ENCODE measurements at places on chromosomes 16 and 17.

- peak; percentile 4 for DNase-seq
Observed at GRCh38 chr16:88527186-88527936, 42.8 kb upstream of the ZC3H18 start.

DNA sequence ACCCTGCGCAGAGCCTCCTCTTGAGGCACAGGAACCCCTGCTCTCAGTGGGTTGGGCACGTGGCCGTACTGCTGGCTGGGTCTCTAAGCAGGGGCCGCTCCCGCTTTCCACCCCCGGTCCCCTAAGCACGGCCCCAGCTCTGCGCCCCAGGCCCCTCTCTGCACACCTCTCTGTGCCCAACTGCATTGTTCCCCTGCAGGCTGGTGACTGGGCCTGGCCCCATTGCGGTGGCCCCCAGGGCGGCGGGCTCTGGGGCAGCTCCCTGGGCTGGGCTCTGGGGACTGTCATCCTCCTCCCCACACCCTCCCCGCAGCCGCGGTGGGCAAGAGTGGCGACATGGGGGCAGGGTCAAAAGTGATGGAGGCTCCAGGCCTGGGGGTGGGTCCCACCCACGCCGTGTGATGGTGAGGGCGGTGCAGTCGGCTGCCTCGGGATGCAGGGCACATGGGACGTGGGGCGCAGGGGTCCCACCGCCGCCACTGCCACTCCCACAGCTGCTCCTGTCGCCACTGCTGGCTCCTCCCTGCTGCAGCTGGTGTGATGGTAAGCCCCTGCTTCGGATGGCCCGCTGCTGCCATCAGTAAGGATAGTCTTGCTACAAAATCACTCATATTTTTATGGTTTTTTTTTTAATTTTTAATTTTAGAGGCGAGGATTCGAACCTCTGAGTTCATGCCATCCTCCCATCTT is 15.2 kb upstream of the ITGB3 start:
- DNase-seq: no peak

DNA sequence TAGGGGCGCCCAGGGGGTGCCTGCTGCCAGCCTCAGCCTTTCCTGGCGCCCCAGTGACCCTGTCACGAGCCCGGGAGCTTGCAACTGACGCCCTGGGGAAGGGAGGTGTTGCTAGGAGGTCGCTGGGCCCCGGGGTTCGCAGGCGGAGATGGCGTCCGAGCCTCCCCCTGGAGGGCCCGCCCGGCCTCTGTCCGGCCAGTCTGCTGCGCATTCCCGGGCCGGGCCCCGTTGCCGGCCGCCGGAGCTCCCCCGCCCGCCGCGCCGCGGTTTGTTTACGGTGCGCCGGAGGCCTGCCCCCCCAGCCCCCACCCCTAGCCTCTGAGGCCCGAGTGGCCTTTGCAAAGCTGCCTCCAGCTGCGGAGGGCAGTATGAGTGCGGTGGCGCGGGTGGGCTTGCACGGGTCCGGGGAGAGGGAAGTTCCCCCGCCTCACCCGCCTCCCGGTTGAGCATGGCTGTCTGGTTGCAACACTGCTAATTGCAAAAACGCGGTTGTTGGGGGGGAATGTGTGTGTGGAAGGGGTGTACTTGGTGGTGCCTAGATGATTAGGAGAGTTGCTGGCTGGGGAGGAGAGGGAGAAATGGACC is 514 bp downstream of the THRA start:
- DNase-seq: no peak

DNA sequence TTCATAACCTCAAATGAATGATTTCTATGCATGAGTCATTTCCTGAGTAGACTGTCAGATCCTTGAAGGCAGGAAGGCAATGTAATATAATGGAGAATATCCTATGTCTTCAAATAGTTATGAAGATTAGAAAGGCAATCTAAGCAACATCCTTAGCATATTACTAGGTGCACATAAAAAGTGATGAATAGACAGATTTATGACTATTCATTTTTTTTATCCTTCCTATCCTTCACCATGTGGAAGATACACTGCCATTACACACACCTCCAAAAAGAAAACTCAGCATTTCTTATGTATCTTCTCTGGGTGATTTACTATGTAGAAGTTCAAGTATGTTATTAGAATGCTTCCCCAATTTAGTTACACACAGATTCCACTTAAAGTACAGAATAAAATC is 126.4 kb upstream of the MAF start:
- DNase-seq: no peak

DNA sequence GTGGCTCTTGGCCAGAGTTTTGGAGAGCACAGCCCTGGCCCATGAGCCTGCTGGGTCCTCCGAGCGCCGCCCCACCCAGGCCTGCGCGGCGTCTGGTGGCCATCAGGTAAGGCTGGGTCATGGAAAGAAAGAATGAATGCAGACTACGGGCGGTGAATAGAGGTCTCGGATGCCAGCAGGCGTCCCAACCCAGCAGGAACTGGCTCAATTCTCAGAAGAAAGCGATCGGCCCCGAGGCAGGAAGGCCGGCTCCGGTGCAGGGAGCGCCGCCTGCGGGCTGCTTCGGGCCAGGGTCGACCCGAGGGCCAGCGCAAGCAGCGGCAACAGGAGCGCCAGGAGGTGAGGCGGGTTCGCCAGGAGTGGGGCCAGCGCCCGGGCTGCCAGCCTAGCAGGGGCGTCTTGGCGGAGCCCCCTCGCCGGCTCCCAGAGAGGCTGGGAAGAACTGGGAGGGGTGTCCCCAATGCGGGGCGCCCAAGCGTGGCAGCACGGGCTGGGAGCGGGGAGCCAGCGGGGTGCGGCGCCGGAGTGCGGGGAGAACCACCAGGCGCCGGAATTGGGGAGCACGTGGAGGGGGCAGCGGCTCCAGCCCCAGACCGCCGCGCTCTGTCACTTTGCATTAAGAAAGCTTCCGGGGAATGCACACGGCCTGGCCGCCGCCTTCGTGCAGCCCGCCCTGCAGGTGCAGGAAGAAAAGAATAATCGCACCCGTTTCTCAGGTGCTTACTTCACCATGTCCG is 7.1 kb upstream of the TMC5 start:
- no peak for DNase-seq

DNA sequence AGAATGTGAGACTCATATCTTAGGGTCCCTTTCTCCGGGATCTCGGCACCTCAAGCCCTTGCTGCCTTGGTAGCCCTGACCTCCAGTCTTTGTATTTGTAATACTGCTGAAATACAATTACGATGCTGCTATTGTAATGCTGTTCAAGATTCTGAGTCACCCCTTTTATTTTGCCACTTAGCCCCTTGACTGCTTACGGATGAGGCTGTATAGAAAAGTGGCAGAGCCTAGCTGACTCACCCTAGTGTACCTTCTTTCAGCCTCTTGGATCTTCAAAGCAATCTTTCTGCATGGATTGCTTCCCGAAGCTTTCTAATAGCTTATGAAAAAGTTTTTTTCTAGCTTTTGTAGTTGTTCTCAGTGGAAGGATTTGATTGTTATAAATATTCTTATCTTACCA is 187.9 kb downstream of the KCNJ2 start:
- no peak for DNase-seq

- no peak for DNase-seq
Observed at GRCh38 chr17:49602783-49603182, 27.1 kb downstream of the NXPH3 start.

DNA sequence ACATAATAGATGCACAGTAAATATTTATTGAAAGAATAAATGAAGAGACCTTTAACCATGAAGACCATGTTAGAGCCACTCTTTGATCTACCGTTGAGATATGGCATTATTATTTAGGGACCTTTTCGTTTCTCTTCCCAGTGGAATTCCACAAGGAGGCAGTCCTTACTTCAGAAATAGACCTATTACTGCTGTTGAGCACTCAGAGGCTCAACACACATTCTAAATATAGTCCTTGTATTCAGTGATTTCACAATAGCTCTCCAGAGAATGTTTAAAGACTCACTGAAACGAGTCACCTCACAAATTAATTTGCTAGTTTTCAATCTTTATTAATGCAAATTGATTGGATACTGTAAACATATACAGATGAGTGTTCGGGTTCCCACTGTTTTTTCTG is 603.8 kb downstream of the CDH8 start:
- DNase-seq: no peak

DNA sequence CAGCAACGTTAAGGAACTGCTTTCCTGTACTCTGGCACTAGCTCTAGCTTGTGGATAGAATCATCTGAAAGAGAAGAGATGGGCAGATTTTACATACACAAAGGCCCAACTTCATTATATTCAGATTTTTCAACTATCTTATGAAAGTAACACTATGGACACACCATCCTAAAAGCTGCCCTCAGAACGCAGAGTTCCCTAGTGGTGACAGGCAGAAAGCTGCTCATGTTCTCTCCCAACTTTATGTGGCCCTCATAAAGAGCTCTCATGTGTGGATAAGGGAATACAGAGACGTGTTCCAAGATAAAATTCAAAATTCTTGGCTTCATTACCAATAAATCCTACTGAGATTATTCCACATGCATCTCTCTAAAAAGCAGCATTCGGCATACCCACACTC is 1.5 kb downstream of the CFAP20 start:
- peak; percentile 30 for DNase-seq

- DNase-seq: no peak
Observed at GRCh38 chr17:14353861-14354474, 53.1 kb downstream of the HS3ST3B1 start.

DNA sequence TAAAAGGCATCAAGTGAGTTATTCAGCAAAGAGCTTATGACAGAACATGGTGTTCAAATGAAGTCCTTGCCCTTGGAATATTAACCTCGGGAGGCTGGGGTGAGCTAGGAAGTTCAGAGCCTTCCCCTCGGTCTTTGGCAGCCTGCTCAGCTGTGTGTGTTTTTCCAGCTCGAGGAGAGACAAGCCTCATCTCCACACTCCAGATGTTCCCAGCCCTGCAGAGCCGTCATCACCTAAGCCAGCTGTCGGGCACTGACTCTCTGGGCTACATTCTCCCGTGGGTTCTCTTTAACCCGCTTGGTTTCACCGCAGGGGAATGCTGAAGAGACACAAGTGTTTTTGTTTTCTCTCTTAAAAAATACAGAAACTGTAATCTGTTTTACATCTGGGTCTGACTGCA is 47.1 kb downstream of the IRX3 start:
- DNase-seq: no peak

DNA sequence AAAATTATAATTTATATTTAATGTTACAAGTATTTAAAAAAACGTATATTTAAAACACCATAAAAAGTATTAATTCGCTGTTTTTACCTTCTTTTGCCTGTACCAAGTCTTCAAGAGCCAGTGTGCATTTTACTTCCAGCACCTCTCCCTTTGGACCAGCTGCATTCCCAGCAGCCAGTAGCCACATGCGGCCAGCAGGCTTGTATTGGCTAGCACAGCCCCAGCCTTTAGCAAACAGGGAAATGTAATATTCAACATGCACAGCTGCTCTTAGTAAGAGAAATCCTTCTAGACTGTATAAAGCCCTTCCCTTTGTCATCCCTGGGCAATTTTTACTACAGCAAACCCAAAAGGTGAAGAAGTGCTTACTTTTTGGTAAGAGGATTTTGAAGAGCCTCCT is 6.6 kb downstream of the DHODH start:
- no peak for DNase-seq

GRCh38 chr17:67602974-67603373 is 114.8 kb upstream of the NOL11 start:
- DNase-seq: peak; percentile 34

DNA sequence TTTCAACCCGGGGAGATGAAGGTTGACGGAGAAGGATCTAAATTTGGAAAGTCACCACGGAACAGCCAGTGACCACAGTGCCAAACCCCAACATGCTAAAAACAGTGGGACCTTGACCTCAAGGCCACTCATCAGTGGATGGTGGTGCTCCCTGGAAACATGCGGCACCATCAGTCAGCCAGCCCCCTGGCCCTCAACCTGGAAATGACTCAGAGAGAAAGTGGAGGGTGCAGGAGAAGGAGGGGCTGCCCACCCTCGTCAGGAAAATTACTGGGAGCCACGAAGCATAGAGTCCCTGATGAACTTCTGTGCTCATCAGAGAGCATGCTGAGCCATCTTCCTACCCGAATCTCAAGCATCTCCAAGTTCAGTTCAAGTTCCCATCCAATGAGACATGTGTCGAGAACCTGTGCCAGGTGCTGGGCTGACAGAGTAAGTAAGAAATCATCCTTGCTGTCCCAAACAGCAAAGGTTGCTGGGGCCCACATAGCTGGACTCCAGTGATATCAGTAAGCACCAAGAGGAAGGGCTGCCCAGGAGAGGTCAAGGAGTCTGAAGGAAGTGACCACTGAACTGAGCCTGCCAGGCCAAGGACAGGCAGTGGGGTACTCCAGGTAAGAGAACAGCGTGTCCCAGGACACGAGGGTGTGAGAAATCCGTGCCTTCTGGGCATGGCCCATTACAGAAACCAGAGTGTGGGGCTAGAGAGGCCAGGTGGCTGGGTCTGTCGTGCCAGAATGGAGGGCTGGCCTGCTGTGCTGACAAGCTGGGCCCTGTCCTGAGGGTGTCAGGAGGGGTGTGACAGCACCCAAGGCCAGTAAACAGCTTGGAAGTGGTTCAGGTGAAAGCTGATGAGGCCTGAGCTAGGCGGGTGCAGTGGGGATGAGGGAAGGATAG is 5.2 kb downstream of the PECAM1 start:
- peak; percentile 52 for DNase-seq

DNA sequence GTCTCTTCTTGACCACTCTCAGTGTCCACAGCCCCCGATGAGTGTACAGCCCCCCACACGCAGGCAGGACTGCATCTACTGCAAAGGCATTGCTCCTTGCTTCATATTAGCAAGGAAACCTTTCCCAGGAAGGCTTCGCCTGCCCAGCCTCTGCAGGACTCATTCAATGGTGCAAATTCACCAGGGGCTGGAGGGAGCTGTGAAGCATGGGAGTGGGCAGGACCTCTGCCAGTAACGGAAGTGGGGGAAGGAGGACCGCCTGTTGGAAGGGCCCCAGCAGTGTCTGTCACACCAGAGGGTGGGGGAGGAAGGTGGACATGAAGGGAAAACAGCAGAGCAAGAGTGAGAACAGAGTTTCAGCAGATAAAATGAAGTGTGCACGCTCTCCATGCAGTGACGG is 2.5 kb downstream of the SPATA33 start:
- no peak for DNase-seq

GRCh38 chr17:64938290-64938689 is 19.0 kb upstream of the LRRC37A3 start:
- DNase-seq: no peak

DNA sequence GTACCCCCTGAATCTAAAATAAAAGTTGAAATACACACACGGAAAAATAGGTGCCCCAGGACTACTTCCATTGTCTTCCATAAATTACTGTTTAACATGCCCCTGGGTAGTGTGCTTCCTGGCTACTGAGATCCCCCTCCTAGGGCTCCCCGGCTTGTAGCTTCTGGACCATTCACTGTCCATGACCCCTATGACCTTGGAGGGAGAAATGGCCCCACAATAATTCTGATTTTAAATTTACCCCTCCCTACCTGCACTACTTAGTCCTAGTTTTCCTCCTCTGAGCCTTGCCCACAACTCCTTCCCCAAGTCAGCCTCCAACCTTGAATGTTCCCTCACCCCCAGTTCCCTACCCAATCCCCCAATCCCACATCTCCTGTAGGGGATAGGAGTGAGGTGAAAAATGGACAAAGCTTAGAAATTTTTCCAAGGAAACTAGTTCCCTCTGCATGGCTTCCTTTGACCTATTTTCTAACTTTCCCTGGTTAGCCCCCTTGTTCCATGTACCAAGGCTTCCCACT is 9.5 kb upstream of the MSL1 start:
- no peak for DNase-seq

GRCh38 chr17:64306850-64307463 is 43.9 kb upstream of the TEX2 start:
- DNase-seq: peak; percentile 50

All from HFFc6 (cell line).